ENCODE measurements at places on chromosomes 1 and 21. TPM values are rescaled to one million over a fixed set of nuclear protein-coding genes. Genes with fewer than 3 reads are reported as not detected.
A peak's percentile ranks its signal among the peaks of the same experiment; 100 is the strongest.

Gene CNR2
- total RNA-seq, result 0.10 TPM

GRCh38 chr1:226002667-226003501 is 3.7 kb upstream of the SDE2 start:
- peak; percentile 73 for ATAC-seq

DNA sequence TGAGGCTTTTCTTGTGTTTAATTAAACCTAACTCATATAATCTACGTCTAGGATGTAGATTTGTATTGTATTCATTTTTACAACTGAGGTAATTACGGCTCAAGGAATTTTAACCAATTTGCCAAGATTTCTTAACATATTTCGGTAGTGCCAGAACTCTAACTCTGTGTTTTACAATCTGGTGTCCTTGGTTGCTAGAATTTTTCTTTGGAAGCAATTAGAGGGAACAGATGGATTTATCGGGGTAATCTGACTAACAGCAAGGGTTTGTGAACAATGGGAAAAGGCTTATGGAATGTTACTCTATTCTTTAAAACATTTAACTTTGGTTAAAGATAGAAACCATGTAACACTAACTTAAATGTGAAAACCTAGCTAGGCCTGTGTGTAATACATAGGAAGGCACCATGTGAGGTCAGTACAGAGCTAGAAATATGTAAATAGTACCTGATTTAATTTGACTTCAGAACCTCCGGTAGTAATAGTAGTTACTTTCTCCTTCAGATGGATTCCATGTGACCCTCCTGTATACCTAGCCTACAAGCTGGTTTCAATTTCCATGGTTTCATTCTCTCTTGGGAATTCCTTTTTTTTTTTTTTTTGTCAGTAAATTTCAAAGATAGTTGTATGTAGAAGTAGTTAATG is 1.2 kb downstream of the MTF2 start:
- peak; percentile 41 for ATAC-seq

- peak; percentile 41 for ATAC-seq
Observed at GRCh38 chr1:110481968-110482623, 31.1 kb downstream of the PROK1 start.

DNA sequence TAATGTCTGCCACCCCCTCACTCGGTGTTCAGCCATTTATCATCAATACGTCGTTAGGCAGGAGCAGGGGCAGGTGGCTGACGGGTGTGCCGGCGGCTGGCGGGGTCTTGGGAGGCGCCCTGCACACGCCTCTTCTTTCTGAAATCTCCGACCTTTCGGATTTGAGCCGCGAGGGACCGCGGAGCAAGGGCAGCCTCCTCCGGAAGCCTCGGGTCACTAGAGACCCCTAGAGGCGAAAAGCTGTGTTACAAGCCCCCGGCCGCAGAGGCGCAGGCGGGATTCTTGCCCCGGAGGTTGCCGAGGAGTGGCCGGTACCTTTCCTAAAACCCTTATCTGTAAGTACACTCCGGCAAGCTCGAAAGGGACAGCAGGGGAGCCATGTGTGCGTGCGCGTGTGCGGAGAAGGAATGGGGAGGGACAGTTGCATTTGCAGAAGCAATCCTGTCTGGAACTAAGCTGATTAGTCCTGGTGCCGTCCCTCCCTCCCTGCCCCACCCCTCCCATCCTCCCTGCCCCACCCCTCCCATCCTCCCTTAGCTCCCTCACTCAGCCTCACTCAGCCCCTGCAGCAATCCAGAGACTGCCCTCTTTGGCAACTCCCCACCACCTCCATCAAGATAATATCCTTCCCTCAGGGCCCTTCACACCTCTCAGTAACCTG is 11.0 kb downstream of the BRINP2 start:
- ATAC-seq, result peak; percentile 79

Measured in motor neuron (in vitro differentiated cells).